ENCODE measurements at places on chromosomes 11 and 22.

DNA sequence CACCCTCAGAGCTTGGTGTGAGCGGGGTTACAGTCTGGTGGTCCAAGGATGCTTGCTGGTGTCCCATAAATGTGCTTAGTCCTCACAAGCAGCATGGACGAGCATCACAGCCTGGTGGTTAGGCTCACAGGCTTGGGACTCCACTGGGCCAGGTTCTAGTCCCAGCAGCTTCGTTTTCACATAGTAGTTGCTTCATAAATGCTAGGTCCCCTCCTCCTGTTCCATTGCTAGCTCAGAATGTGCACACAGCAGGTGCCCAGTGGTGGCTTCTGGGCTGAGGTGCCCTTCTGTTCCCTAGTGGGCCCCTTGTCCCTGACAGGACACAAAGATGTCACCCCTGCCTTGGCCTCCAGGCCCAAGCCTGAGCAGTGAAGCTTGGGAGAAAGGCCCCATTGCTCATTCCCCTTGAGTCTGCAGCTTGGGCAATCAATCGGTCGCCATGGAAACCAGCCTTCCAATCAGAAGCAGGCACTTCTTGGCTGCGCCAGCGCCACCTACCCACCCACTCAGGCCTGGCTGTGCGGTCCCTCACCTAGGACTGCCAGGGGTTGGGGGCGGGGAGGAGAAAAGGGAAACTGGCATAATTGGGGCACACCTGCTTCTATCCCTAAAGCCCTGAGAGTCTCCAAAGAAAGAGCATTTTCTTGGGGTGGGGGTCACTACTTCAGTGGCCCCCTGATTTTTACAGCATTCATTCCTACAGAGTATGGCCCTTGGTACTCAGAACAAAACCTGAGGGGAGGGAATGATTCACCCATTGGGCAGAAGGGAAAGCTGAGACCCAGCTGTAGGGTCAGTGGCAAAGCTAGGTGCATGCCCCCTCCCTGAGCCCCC lies 48.1 kb downstream of the CYTH4 start:
- DNase-seq: no peak

DNA sequence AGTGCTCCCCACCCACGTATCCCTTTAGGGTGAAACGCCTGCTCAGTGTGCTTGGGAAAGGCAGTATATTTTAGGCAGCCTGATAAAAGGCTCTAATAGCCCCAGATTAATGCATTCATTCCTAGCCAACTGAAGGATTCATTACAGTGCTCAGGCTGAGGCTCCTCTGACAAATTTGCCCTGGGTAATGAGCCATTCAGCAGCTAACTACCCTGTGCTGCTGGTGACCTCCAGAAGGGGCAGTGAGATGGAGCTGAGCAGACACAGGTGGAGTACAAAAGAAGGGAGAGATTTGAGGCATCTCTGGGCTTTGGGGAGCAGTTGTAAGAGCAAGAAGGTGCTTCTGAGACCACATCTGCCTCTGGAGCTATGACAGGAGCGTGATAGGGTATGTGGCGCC lies 817.0 kb downstream of the NTM start:
- no peak for DNase-seq

- DNase-seq: no peak
Measured at GRCh38 chr11:114799476-114799875, 121.1 kb downstream of the NXPE2 start.

GRCh38 chr11:126991596-126991995 lies 9.0 kb downstream of the KIRREL3 start:
- no peak for DNase-seq

- peak; percentile 41 for DNase-seq
Measured at GRCh38 chr11:23181022-23181807, 320.9 kb upstream of the CCDC179 start.

GRCh38 chr22:31449506-31449905 lies 40.1 kb downstream of the EIF4ENIF1 start:
- DNase-seq: no peak

DNA sequence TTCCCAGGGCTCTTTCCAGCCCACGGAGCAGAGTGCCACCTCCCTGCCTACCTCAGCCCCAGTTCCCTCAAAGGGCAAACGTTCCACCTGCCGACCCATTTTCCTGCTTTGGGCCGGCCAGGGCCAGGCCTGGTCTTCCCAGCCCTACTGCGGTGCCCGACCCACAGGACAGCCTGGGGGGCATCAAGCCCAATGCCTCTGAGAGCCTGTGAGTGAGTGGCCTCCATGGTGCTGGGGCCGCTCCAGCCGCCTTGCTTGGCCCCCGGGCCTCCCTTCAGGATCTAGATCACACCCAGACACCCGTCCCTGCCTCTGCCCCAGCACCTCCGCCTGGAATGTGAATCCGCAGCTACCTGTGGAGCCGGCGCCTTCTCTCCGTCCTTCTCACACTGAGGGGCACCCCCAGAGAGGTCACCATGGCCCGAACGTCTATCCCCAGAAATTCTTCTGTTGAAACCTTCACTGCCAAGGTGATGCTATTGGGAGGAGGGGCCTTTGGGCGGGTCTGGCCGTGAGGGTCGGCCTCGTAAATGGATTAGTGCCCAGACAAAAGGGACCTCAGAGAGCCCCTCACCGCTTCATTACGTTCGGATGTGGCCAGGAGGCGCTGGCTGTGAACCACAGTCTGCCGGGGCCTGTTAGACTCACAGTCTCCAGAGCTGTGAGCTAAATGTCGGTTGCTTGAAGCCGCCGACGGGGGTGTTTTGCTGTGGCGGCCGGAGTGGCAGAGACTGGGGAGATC lies 36.2 kb upstream of the BRSK2 start:
- no peak for DNase-seq

DNA sequence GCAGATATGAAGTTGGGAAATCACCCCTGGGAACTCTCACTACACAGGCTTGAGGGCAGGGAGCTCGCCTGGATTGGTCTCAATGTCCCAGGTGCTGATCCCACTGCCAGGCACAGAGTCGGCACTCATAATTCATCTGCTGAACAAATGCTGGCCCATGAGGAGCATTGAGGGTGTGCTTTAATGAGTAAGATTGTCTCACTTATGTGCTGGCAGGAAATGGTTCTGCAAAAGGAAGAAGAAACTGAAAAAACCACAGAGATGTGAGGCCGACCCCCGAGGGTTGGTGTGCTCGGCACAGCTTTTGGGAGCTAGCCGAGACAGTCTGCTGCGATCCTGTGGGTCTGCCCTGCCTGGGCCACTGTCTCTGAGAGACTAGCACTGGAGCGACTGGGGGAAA lies 9.4 kb downstream of the PLAAT2 start:
- peak; percentile 82 for DNase-seq

- DNase-seq: no peak
Measured at GRCh38 chr11:8767466-8768142, 85.0 kb downstream of the RPL27A start.

DNA sequence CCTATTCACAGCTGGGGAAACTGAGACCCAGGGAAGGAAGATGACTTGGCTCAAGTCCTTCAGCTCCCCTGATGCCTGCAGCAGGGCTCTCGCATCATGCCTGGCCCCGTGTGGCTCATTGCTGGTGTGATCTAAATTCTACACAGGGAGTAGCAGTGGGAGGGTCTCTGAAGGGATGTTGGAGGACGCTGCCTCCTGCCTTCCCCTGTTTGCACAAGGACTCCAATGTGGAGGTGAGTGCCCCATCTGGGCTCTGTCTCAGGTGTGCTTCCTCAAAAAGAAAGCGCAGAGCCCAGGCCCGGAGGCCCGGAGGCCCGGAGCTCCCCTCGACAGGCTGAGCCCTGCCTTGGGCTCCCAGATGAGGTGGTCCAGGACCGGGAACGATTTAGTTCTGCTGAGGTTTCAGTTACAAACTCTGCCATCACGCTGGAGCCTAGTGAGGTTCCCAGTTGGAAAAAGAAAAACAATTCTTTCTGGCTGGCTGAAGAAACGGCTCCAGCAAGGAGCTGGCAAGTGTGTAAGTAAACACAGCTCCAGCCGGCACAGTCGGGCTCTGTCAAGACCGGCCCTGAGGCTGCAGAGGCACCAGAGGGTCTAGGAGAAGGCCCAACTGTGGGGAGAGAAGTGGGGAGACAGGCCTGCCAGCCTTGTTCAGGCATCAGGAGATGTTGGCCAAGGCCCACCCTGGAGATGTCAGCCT lies 49.8 kb downstream of the NAT10 start:
- no peak for DNase-seq

DNA sequence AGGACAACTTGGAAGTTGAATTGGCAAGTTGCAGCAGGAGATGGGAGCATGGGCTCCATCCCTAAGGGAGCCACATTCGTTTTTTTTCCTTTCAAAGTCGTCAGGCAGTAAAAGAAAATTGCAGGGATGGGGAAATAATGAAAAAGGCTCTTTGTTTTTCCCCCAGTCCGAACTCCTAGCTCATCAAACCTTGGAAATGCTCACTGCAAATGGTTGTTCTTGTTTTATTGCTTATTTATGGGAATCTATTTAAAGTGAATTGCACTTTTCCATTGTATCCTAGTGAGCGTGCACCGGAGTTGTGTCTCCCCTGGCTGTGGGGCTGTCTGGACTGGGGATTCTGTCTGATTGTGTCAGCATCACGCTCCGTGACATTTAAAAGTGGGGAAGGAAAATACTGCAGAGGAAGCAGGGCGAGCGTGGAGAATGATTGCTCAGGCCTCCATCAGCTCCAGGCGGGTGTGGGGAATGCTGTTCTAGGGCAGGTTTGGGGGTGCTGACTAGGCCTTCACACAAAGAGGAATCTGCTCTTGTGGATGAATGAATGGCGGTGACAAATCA lies 306.4 kb downstream of the KIRREL3 start:
- DNase-seq: no peak

GRCh38 chr22:30955153-30955552 lies 13.4 kb downstream of the MORC2 start:
- DNase-seq: no peak

GRCh38 chr22:37032134-37032534 lies 12.6 kb downstream of the MPST start:
- DNase-seq: no peak

- no peak for DNase-seq
Measured at GRCh38 chr22:49550766-49551362, 276.8 kb downstream of the BRD1 start.

DNA sequence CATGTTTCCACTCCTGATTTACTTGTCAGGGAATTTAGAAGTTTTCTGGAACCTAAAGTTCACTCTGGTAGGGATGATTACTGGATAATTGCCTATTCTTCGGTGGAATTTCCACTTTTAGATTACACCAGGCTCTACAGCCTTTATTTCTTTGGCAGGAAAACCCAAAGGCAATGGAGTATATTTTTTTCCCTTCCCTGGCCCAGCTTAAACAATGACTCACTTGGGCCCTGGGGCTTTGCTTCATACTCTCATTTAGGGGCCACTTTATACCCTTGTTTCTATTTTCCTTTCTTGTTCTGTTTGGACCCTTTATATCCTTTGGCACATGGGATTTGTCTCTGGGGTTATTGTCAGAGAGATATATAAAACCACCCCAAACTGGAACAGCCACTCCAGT lies 114.7 kb downstream of the CSTPP1 start:
- no peak for DNase-seq

DNA sequence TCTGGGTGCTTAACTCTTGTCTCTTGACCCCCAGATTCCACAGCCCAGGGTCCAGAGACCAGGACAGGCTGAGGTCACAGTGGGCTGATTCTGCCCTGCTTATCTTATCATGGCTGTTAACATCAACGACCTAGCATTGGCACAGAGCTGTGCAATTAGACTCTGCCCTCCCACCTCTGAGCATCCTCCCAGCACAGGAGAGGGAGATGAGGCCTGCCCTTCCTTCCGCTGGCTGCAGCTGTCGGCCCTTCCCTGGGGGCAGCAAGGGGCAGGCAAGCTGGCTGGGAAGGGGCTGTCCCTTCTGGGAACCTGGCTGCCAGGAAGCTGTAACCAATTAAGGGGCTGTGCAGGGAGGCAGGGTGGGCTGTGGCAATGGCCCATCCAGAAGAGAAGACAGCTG lies 22.5 kb downstream of the LRRC10B start:
- DNase-seq: no peak

- no peak for DNase-seq
Measured at GRCh38 chr11:15175831-15176230, 61.1 kb downstream of the INSC start.

DNA sequence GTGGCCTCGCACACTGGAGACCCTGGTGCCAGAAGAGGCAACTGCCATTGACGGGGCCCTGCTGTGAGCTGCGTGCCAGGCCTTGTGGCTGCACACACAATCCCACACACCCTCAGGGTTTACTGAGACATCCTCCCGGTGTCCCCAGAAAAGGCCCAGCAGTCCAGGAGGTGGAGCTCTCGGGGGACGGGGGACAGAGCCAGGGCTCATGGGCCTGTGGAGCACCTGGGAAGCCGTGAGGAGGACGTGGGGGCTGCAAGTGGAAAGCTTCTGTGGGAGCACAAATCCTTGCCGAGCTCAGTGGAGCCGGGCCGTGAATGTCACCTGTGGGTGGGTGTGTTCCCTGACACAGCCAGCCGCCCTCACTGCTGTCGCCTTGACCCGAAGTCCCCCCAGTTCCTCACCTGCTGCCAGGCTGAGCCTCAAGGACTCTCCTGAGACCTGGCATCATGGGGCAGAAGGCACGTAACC lies 609.7 kb downstream of the TBC1D22A start:
- DNase-seq: no peak

DNA sequence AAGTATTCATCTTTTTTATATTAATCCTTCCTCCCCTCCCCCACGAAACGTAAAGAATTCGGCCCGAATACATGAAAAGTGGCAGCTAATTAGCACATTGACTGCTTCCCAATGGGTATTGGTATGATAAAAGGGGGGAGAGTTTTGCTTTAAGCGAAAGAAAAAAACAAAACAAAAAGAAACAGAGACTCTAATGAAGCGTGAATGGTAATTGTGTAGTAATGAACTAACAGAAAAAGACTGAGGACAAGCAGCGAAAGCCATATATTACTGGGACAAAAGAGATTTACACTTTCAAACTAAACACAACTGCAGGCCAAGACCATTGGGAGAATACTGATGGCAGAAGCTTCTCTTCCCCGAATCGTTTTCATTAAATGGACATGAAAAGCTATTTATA lies 2.5 kb downstream of the DBX1 start:
- DNase-seq: no peak

- DNase-seq: no peak
Measured at GRCh38 chr11:120073196-120073595, 64.7 kb downstream of the TRIM29 start.

- DNase-seq: no peak
Measured at GRCh38 chr11:122405547-122406341, 249.8 kb upstream of the UBASH3B start.

All from CD8-positive, alpha-beta T cell (primary cell).